DND-41 (cell line): ENCODE measurements at places on chromosomes 16 and 17.

DNA sequence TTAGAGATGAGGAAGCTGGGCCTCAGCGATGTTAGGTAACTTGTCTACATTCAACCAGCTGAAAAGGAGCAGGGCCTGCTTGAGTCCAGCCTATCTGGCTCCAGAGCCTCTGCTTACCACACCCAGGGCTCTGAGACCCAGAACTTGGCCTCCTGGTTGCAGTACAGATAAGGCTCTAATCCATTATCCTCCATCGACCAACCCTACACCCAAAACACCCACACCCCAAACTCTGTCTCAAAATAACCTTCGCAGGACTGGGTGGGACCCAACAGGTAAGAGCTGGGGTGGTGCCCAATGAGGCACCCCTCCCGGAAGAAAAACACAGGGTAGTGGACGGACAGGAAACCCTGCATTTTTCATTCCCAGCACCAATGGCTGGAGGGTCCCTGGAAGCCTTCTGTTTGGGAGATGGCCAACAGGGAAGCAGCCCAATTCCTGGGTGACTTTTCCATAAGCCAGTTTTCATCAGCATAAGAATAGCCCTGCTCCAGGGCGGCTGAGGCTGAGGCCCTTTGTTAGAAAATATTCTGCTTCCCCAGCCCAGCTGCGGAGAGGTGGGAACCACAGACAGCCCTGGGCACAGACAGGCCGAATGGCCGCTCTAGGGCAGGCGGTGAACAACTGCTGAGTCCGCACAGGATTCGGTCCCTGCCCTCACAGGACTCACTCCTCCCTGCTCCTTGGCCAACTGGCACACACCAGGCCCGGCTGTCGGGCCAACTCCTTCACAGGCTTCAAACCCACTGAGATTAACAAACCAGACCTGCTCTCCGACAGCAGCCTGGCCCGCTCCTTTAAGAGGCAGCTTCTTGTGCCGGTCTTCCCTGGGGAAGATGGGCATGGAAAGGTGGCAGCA, 9.8 kb downstream of the SMIM5 start:
- no peak for DNase-seq

DNA sequence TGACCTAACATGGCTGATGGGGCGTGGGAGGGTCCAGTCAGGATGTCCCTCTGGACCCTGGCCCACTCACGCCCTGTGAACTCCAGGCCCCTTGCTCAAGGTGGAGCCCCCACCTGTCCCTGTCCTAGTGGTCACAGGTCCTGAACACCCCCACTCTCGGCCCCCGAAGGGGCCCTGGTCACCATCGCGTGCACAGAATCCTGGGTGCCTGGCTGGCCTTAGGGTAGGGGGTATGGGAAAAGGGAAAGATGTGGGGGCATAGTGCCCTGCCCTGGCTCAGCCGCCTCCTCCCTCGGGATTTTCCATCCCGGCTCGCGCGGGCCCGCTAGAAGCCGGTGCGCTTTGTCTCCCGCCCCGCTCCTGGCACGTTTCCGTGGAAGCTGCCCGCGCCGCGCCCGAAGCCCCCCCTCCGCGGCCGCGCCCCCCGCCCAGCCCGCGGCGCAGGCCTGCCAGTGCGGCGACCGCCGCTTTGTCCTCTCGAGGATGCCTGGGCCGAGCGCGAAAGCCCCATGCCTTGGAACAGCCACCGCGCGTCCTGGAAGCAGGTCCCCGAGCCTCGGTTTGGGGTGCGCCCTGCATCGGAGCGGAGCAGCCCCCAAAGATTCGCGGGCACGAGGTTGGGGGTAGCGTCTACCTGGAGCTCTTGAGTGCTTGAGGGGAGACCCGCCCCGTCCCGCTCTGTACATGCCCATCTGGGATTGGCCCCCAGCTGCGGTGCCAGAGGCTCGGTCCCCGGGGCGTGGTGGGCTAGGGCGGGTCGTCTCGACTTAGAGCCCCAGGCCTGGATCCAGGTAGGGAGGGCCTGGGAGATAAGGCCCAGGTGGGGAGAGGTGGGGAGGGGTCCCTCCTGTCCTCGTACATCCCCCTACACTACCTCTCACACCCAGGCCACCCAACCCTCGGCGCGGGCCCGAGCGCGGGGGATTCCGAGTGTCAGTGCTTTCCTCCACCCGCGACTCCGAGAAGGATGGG, 1.3 kb downstream of the SMPD3 start:
- DNase-seq, result no peak

DNA sequence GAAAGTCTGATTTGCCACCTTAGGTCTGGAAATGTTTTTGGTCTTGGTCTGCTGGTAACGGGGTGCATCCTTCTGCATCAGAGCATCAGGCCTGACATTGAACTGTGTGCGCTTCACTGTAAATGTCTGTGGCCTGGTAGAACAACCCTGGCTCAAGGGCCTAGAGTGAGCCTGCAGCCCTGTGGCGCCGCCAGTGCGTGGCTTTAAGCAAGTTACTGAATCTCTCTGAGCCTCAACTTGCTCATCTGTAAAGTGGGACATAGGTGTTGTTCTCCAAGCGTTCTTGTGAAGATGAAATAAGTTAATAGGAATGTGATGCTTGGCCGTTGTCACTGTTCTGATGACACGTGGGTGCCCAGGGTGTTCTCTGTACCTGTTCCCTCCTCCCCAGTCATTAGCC, 127.6 kb upstream of the CIBAR2 start:
- DNase-seq, result no peak

DNA sequence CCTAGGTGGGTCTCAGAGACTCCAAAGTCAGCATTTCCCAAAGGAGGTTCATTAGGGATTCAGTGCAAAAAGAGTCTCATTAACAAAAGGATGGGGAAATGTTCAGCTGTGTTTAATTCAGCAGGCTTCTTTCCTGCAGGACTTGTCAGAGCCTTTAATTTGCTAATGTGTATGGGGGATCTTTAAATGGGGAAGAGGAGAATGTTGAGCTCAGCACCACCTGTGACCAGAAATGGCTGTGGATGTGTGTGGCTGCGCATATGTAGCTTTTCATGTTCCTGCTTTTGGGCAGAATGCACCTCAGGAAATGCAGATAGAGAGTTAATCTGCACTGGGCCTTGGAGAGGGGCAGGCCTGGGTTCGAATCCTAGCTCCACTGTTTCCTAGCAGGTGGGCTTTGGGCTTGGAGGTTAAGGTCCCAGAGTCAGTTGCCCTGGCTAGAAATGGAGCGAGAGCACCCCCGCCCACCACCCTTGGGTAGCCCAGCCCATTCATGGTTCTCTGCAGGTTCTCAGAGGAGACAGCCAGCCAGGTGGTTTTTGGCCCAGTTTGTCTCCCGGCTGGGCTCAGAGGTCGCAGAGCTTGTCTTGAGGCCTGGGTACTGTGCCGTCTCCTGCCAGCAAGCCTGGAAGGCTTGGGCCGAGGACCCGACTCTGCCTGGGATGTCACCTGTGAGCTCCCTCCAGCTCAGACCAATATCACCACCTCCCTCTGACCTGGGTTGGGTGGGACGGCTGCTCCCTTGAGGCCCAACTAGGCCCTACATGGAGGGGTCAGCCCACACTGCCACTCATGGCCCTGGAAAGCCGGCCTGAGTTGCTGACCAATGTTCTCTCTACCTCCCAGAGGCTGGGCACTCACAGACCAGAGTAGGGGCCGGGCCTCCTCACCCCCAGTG, 9.3 kb downstream of the ADCY7 start:
- no peak for DNase-seq

DNA sequence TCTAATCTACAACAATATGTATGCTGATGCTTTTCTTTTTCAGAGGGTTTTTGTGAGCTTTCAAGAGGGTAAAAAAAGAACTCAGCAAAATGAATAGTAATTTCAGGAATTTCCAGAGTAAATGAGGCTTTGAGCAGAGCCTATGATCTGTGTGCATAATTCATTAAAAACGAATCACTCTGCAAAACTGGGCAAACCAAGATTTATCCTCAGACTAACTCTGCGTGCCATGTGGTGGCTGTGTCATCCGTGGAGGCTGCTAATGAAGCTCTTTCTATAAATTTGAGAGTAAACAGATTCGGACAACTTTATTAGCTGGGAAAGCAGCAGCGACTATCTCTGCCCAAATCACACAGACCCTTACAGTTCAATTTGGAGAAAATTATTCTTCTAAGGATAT, 83.8 kb downstream of the FOXL1 start:
- no peak for DNase-seq

- DNase-seq, result no peak
Observed at GRCh38 chr17:10879190-10879836, 41.4 kb upstream of the PIRT start.

DNA sequence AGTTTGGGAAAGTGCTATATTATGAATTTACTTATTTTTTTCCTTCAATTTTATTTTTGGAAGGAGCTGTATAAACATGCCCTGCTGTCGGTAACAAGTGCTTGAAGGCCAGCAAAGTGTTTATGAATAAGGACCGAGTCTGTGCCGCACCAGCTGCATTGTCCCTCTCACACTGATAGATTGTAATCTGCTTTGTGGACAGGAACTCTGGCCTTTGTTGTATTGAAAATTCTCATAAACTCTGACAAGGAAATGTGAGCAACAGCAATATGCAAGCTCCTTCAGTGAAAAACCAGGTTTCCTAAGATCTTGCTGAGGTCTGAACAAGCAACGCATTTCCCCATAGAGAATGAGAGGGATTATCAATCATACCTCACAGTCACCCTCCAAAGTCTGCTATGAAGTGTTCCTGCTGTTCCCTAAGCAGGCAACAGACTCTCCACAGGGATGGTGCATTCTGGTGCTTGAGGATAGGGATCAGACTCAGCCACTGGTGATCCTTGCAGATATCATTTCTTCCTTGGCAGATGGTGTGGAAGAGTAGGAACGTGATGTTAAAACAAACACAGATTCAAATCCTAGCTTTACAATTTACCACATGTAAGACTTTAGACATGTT, 109.6 kb downstream of the KCNJ2 start:
- DNase-seq, result no peak

- no peak for DNase-seq
Observed at GRCh38 chr16:85863384-85863774, 35.6 kb upstream of the IRF8 start.

DNA sequence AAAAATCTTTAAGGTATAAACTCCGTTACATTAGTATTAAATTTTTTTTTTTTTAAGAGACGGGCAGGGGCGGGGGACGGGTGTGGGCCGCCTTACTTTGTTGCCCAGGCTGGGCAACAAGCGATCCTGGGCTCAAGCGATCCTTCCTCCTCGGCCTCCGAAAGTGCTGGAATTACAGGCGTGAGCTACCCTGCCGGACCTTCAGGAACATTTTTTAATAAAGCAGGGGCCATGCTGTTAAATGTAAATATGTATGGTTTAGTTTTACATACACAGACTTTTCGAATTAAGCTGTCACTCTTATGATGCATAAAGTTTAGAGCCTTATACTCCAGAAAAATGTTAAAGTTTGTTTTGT, 2.4 kb downstream of the PPM1D start:
- no peak for DNase-seq

- no peak for DNase-seq
Observed at GRCh38 chr17:7982666-7983065, 19.7 kb upstream of the GUCY2D start.

GRCh38 chr17:17090642-17091103, 48.4 kb downstream of the MPRIP start:
- no peak for DNase-seq

DNA sequence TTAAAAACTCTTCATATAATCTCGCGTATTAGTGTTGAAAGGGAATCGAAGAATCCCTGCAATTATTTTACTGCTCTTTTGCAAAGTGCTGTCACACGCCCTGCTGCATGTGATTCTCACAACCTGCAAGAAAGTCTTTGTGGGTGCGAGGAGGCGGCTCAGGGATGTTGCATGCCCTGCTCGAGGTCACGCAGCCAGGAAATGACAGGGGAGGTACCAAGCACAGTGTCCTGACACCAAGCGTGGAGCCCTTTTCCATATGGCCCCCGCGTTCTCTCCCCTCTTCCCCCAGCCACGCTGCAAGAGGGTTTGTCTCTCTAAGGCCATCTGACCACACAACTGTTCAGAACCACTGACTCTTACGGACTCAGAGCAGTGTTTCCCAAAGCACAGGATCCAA, 37.6 kb downstream of the OR3A1 start:
- no peak for DNase-seq

DNA sequence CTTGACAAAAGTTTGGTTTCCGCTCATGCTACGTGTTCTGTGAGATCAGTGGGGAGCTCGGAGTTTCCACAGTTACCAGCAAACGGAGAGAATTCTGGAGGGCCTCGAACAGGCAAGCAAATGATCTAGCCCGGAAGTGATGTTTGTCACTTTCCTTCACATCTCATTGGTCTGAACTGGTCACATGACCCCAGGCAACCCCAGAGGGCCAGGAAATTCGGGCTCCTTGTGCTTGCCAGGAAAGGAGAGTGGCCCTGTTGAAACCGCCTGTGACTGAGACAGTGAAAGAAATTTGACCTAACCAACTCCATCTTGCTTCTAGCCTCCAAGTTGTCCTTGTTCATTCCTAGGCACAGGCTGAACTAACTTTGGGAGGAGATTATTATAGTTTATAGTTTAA, 23.0 kb downstream of the SPPL2C start:
- no peak for DNase-seq

GRCh38 chr16:23435500-23435899, 17.5 kb downstream of the COG7 start:
- DNase-seq, result peak; percentile 74

DNA sequence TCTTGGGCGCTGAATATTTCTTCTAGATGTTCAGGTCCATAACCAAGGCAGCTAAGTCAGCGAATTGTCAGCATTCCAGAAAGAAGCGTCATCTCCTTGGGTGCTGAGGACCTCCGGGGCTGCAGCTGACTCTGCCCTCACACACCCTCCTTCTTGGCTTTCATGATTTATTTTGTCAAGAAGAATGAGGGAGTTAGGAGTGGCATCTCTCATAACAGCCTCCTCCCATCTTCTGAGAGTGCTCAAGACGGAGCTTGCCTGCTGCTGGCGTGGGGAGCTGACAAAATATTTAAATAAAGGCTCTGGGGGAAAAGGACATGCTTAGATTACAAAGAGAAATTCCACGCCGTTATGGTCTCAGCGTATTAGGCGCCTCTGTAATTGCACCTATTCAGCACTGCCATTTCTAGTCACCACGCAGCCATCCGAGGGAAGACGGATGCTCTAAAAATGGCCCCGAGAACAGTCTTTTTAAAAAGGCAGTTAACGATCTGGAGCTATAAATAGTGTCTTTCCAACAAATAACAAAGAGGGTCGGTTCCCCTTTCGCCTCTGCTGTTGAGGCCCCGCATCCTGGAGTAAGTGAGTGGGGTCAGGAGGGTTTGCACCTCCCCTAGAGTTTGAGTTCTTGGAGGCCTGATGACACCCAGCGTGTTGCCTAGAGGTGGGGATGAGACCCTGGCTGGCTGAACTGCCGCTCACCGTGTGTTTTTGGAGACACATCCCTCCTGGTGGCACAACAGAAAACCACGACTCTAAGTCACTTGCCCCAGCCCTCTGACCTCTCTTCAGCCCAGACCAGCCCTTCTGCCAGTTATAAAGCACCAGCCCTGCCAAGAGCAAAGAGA, 187.0 kb downstream of the CCDC182 start:
- no peak for DNase-seq

- no peak for DNase-seq
Observed at GRCh38 chr17:39058524-39058923, 91.3 kb upstream of the FBXO47 start.
